Natural killer cell treated with Interleukin-12 subunit alpha and Interleukin-12 subunit beta and Interleukin-15 and Interleukin-18, amount 100 ng/mL, for 72 hours (primary cell): ENCODE measurements at places on chromosomes 12 and 14. TPM values are rescaled to one million over a fixed set of nuclear protein-coding genes. Genes with fewer than 3 reads are reported as not detected.

DNA sequence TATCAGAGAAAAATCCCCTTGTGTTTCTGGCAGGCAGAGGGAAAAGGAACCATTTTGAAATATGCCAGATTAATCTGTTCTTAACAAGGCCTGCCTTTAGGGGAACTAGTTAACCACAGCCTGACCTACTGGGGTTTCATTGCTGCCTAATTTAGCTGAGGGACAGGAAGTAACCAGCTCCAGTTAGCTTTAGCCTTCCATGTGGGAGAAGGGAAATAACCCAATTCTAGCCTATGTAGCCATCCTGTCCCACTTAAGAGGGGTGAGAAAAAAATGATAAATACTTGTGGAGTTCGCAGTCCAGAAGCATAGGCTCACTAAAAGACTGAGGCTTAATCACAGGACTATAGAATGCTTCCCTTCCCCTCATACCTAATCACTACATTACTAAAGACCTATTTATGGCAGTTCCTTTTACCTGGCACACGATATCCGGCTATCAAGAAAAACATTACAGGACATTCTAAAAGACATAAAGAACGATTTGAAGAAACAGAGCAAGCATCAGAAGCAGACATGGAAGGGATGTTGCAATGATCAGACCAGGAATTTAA lies 22.8 kb downstream of the COX8C start:
- H3K27me3 ChIP-seq = peaks cover 24% of the 10 kb centered on the region
- DNase-seq = no peak
- no peak overlapping the region for H3K4me3 ChIP-seq
- H3K4me1 ChIP-seq = no peaks in the 10 kb centered on the region
- no peak overlapping the region for H3K27ac ChIP-seq
- no peaks in the 10 kb centered on the region for H3K36me3 ChIP-seq

DNA sequence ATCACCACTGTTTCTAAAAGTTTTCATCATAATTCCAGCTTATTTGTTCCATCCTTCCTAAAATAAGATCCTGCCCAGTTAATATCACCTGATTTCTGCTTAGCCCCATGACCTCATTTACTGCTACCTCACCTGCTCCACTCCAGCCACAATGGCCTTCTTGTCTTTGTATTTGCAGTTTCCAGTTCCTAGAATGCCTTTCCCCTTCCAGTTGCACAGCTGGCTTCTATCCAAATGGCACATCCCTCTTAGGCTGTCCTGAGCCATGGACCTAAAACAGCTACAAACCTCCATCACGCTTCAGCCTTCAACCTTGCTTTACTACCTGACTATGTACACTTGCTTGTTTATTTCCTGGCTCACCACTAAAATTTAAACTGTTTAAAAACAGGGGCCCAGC lies 6.5 kb upstream of the LGMN start:
- no peak for DNase-seq
- no peak overlapping the region for H3K27ac ChIP-seq
- H3K36me3 ChIP-seq = no peaks in the 10 kb centered on the region
- H3K4me1 ChIP-seq = peaks cover 9% of the 10 kb centered on the region
- no peak overlapping the region for H3K4me3 ChIP-seq

GRCh38 chr14:76902591-76902990 lies 76.4 kb downstream of the LRRC74A start:
- H3K36me3 ChIP-seq = no peaks in the 10 kb centered on the region
- no peak overlapping the region for H3K27ac ChIP-seq
- H3K4me1 ChIP-seq = peaks cover 7% of the 10 kb centered on the region
- no peak for DNase-seq
- H3K27me3 ChIP-seq = no peaks in the 10 kb centered on the region
- H3K4me3 ChIP-seq = no peak overlapping the region

Gene E2F7
- total RNA-seq = 15.0 TPM

Gene PROX2
- 0.56 TPM for total RNA-seq

Gene ADCY6
- total RNA-seq = 0.22 TPM
